ENCODE measurements at places on chromosomes 6 and 20.
A peak's percentile ranks its signal among the peaks of the same experiment; 100 is the strongest.

DNA sequence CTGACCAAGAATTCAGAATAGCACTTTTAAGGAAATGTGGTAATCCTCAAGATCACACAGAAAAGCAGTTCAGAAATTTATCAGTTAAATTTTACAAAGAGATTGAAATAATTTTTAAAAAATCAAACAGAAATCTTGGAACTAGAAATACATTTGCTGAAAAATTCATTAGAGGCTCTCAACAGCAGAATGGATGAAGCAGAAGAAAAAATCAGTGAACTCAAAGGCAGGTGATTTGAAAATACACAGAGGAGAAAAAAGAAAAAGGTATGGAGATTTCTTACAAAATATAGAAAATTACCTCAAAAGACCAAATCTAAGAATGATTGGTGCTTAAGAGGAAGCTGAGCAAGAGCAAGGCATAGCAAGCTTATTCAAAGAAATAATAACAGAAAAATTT lies 11.5 kb downstream of the NQO2 start:
- DNase-seq: no peak

DNA sequence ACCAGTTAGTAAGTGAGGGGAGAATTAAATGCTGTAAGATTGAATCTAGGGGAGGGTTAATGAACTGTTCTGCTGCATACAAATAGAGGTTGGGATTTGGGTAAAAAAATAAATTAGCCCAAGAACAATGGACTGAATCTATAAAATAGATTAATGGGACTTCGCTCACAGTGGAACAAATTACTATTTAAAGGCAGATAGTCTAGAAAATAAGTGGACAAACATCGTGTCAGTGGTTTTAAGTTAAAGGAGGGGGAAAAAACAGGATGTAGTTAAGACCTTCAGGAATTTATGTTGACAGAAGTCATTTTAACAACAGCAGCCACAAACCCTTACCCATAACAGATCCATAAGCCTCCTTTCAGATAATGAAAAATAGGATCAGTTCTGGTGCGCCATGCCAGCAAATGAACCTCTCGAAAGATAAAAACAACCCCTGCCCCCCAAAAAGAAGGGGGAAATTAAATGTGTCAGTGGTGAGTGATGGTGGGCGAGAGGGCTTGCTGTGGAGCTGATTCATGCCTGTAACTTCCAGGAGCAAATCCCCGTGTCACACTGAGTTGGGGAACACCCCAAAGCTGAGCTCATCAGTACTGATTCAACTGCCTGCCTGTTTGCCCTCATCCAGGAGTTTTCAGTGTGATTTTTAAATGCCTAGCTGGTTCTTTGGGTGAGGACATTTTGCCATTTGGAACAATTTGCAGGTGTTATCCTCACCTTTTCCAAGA lies 86.8 kb downstream of the PPP1R14C start:
- DNase-seq: no peak

DNA sequence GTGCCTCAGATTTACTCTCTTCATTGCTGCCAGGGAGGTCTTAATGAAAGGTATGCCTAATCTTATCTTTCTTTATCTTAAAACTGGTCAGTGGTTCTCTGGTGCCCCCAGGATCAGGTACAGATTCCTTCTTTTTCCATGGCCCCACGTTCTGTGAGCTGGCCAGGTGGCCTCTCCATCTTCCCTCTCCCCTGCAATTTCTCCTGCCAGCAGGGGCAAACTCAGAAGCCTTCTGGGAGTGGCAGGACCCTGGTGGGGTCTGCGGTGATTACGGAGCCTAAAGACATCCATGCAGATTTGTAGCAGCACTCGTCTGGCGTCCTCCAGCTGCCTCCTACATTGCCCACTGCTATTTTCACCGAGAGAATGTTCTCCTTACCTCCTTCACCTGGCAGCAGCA lies 95.8 kb downstream of the CCDC170 start:
- DNase-seq: no peak

GRCh38 chr6:34837528-34837927 lies 45.6 kb downstream of the BLTP3A start:
- DNase-seq: no peak

DNA sequence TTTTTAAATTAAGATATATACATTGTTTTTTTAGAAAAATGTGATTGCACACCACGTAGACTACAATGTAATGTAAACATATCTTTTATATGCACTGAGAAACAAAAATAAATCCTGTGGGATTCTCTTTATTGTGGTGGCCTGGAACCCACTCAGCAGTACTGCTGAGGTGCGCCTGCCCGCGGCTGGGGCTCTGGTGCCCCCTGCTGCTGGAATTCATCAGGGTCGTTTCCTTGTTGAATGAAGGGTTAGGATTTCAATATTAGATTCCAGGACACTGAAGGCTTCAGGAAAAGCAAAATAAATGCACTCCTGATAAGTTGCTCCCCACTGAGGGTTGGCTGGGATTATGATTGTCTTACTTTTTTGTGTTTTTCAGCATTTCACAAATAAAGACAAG lies 175.8 kb upstream of the GGTLC1 start:
- peak; percentile 14 for DNase-seq

DNA sequence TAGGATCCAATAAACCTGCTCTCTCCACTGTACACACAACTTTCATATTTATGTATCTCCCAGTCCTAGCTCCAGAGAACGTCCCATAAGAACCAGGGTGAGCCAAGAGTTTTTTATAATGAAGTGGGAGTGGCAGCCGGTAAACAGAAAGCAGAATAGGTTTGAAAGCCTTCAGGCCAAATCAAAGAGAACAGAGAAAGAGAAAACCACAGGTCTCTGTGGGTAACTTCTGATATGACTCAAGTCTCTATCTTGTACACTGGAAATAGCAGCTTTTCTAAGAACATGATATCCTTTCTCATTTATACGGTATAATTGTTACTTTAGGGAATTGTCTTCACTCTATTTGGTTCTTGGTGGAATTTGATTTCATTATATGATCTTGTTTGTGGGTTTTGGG lies 273.6 kb downstream of the PACRG start:
- DNase-seq: no peak

DNA sequence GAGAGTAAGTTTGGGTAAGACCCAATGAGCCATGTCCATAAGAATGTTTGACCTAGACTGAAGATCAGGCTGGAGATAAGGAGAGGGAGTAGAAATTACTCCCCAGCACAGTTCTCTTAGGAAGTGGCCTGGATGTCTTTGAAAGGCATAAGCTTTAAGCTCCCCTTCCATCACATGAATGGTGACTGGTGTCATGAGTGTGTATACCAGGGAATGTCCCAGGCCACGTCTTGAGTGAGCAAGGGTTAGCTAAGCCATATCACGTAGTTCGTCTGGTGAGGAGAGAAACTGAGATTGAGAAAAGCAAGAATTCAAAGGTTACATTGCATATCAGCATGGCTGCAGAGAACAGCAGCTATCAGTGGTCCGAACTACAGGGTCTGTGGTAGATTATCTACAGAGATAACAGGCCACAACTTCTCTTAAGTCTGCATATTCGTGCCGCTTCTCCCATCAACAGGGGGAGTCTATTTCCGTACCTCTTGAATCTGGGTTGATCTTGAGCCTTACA lies 60.1 kb upstream of the BMP2 start:
- no peak for DNase-seq

GRCh38 chr6:35343835-35344550 lies 1.6 kb downstream of the PPARD start:
- no peak for DNase-seq

DNA sequence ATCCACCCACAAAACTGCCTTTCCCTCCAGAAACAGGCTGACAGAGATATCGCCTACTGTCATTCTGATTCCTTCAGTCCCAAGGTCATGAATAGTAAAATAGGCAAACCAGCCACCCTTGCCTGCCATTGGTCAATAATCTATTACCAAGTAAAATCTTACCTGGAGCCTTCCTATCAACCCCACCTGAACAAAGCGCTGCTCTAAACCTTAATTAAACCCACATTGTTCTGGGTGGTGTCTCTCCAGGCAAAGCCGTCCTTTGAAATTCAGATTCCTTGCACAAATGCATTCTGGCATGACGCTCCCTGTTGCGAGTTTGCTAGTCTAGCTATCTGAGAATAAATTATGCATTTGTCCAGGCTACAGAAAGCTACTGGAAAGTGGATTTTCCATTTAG lies 291.6 kb upstream of the ECI2 start:
- DNase-seq: no peak

DNA sequence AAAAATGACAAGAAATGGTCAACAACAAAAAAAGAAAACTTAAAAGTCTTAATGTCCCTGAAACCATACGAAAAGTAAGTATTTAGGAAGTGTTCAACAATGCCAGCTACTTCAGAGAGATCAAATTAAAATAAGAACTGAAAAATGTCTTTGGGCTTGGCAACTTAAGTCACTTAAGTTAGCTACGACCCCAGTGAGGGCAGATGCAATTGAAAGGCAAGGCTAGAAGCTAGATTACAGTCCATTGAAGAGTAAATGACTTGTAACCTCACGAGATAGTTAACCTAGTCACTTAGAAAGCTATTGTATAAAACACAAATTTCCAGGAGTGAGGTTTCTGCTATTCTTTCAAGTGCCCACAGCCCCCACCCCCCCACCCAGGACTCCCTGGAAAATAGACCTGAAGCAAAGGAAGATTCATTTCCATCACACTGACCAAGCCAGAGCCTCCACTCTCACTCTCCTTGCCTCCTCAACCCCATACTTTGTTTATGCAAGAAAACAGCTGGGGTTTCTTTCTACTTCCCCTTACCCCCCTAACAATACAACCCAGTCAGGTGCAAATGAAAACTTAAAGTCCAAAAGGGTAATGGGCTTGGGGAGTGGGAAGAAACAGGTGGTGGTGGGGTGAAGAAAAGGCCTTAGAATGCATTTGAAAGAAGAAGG lies 14.6 kb downstream of the RTN4IP1 start:
- no peak for DNase-seq
